ENCODE measurements at places on chromosomes 1 and 21. TPM values are rescaled to one million over a fixed set of nuclear protein-coding genes. Genes with fewer than 3 reads are reported as not detected.

CR1 gene
- 25.6 TPM for total RNA-seq

NT5C1A gene
- total RNA-seq: 40.1 TPM

DNA sequence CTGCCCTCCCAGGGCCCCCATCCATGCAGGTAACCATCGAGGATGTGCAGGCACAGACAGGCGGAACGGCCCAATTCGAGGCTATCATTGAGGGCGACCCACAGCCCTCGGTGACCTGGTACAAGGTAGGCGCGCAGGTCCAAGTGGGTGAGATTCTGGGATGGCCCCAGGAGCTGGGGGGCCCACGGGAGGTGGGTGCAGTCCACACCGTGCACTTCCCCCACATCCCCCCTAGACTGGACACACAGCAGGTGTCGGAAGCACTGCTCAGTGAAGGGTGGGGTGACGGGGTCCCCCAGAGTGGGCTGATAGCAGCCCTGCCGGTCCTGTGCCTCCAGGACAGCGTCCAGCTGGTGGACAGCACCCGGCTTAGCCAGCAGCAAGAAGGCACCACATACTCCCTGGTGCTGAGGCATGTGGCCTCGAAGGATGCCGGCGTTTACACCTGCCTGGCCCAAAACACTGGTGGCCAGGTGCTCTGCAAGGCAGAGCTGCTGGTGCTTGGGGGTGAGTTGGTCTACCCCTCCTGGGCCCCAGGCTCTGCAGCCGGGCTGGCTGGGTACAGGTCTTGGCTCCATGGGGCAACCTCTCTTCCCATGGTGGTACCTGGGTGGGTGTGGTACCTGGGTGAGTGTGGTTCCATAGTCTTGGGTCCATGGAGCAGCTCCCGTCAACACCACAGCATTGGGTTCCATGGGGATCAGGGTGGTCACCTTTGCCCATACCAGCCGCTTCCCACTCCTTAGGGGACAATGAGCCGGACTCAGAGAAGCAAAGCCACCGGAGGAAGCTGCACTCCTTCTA is 40.4 kb downstream of the TRIM11 start:
- DNase-seq: peak; percentile 11

SPRR2A gene
- not detected for total RNA-seq
